NCI-H2107 (cell line): ENCODE measurements at places on chromosomes 7 and 10.

DNA sequence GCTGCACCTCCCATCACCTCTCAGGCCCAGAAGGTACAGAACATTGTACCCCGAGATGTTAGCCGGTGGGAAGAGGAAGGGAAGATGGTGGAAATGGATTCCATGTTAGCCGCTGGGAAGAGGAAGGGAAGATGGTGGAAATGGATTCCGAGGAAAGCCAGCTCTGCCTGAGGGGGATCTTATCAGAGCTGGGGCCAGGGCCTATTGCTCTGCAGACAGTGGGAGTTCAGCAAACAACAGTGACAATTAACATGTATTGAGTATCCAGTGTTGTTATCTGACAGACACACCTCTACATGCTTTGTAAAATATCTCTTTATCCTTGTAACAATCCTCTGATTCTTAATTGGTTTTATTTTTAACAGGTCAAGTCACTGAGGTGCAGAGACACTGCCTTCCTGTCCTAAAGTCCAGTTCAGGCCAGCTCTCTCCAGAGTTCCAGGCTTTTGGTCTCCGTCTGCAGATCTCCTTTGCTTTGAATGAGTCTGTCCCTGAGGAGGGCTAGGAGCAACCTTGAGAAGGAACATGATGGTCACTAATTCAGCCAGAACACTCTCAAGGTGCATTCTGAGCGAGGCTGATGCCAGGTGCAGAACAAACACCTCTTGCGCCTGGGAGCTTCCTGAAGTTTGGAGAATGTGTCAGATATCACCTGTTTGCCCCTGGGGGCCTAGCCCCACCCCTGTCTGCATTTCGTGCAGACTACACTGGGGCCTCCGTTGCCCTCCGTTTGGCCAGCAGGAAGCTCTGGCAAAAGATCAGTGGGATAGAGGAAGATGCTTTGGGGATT lies 82.4 kb upstream of the PODXL start:
- no peak for DNase-seq

DNA sequence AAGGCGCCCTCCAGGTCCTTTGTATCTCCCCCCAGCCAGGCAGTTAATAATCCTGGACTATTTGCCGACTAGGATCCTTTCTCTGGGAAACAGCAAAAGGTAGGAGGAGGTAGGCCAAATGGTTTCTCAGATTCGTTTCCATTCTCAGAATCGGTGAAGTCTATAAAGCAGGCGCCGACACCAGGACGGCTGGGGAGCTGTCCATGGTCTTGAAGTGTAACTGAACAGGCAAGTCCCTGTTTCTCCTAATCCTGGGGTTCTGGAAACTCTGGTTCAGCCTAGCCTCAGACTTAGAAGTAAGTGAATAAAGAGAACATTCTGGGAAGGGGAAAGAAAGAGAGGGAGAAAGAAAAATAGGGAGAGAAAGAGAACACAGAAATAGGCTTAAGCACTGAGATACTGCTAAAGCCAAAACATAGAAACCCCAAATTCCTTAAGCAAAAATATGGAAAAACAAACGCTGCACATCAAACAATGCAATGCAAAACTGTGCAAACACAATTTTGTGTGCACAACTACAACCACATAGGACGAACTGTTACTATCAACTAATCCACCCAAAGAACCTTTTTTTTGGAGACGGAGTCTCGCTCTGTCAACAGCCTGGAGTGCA lies 11.1 kb upstream of the INA start:
- no peak for DNase-seq

GRCh38 chr7:103059471-103059870 lies 15.1 kb downstream of the FBXL13 start:
- no peak for DNase-seq

DNA sequence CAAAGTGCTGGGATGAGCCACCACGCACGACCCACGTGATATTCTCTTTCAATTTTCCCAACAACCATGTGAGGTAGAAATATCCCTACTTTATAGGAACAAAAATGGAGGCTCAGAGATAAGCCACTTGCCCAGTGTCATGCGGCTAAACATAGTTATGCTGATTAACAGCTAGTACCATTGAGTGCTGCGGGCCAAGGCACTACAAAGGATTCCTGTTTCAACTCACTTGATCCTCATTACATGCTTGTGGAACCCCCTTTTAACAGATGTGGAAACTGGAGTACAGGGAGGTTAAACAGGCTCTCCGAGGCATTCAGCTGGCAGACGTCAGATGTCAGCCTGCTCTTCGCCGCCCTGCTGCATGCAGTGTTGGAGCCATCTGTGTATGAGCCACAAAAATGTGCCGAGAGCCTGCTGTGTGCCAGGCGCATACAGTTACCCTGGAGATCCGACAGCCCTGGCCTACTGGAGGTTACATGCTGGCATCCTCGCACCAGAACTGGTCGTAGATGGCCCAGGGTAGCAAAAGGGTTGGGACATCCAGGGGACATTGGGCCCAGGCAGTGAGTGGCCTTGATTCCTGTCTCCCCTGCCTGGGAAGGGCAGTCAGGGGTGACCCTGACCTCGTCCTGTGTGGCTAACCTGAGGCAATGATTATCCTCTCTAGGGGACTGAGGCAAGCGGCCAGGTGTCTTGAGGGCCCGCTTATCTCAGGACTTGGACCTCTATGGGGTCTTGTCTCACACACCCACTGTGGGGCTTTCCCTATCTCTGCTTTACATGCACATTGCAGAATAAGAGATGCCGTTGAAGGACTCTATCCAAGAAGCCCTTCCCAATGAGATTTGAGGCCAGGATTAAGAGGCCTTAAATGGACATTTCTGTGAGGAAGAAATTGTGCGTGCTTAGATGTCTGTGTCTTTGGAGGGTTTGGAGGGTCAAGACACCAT lies 18.5 kb upstream of the SRGN start:
- no peak for DNase-seq

GRCh38 chr10:43226441-43226840 lies 40.4 kb downstream of the RASGEF1A start:
- no peak for DNase-seq

DNA sequence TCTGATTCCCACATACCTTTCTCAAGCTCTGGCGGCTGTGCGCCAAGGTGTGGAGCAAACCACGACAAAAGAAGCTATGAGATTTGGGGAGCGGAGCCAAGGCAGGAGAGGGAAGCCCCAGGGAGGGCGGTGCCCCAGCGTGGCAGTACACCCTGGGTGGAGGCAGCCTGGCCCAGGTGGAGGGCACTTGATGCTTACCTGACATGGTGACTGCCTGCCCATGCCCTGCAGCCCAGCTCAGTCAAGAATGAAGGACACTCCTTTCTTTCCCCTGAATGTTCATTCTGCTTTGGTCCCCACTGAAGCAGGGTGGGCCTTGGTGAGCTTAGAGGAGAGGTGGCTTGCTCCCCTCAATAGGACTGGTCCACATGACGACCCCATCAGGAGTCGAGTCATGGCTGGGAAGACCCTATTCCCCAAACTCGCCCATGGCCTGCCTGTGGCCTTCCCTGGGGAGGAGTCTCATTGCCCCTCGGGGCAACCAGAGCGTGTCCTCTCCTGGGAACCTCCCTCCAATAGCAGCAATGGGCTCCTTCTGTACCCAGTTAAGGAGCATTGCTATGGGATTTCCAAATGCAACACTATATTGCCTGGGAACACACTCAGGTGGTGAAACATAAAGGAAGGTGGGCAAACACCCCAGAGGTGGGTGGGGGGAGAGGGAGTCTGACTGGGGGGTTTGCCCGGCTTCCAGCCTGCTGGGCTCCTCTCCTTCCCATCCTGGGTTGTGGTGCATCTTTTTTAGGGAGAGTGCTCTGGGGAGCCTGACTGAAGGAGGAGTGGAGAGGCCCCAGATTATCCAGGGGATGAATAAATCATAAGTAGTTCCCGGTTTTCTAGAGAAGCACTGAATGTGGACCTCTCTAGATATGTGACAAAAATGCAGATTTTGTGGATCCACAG lies 22.7 kb downstream of the RAMP3 start:
- no peak for DNase-seq

DNA sequence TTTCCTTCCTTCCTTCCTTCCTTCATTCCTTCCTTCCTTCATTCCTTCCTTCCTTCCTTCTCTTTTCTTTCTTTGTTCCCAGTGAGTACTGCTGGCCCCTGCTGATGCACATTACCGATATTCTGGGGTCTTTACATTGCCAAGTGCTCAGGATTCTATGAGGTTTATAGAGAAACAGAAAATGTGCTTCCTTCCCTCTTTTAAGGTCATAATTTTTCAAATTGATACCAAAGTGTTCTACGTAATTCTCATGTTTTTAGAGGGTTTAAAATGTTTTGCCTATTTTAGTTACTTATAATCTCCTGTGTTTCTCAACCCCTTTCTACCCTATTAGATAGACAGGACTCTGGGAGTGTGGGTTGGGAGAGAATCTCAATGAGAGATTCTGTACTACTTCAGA lies 291.2 kb downstream of the HDAC9 start:
- DNase-seq, result no peak

DNA sequence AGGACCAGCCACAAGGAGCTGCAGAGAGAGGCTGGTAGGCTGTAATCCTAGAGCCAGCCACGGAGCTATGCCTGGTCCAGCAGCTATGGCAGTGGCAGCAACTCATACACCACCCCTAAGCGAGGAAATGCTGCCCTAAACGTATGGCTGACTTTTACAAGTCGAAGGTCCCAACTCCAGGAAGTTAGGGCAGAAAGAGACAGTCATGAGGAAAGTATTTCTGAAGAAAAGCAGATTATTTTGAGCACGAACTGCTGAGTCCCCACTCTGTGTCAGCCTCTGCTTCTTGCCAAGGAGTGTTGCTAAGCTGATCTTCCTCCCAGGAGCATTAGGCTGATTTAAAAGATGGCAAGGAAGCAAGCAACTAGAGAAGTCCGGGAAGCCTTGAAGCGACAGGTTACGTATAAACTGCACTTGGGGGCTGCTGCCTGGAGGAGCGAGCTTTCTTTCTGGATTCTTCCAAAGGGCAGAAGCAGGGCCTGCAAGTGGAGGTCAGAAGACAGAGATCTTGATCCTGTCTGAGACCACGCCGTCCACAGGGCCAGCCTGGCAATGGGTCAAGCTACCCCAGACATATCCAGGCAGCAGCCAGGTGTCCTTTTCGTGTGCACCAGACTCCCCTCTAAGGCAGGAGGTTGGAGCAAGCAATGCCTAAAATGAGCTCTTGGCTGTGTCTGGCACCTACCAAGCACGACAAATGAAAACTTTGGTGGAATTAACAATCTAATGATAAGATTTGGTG lies 39.4 kb downstream of the PLXNA4 start:
- DNase-seq, result no peak

- no peak for DNase-seq
These were observed 1342.6 kb downstream of the REEP3 start for GRCh38 chr10:64863836-64864235.

- no peak for DNase-seq
These were observed 8.5 kb downstream of the TPST1 start for GRCh38 chr7:66213637-66214036.

DNA sequence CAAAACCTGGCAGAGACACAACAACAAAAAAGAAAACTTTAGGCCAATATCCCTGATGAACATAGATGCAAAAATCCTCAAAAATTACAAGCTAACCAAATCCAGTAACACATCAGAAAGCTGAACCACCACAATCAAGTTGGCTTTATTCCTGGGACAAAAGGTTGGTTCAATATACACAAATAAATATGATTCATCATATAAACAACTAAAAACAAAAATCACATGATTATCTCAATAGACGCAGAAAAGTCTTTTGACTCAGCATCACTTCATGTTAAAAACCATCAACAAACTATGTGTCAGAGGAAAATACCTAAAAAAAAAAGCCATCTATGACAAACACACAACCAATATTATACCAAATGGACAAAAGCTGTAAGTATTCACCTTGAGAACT lies 283.5 kb downstream of the THSD7A start:
- DNase-seq, result no peak

GRCh38 chr10:71213761-71214440 lies 1.5 kb downstream of the UNC5B start:
- DNase-seq, result no peak

- no peak for DNase-seq
These were observed 6.1 kb downstream of the CHRM2 start for GRCh38 chr7:136874393-136875032.

DNA sequence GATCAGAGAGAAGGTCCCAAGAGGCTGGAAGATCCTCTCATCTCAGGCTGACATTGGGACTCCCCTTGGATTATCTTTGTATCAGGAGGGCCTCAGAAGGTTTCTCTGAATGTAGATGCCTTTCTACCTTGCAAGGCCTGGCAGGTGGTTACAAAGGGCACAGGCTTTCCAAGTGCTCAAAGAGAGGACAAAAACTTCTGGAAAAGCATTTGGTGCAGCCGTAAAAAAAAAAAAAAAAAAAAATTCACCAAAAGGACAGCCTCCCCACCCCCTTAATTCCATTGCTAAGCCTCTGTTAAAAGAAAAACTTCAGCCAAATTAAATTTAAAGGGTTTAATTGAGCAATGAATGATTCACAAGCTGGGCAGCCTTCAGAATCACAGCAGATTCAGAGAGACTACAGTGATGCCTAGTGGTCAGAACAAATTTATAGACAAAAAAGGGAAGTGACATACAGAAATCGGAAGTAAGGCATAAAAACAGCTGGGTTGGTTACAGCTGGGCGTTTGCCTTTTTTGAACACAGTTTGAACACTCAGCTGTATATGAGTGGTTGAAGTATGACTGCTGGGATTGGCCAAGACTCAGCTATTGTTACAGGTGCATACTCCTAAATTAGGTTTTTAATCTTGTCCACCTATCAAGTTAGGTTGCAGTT lies 42.5 kb upstream of the LRGUK start:
- DNase-seq, result no peak

DNA sequence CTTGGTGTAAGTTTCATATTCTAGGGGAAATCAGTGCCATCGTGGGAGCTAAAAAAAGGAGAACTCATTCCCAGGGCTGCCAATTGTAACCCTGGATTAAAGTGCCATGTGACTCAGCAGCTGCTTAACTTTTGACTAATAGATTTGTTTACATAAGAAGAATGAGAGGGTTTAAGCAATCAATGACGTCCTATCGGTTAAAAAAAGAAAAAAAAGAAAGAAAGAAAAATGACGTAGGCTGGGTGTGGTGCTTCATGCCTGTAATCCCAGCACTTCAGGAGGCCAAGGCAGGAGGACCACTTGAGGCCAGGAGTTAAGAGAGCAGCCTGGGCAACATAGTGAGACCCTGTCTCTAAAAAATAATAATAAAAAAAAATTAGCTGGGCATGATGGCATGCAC lies 116.2 kb upstream of the AFAP1L2 start:
- no peak for DNase-seq

- no peak for DNase-seq
These were observed 15.0 kb downstream of the DAGLB start for GRCh38 chr7:6432781-6433180.

DNA sequence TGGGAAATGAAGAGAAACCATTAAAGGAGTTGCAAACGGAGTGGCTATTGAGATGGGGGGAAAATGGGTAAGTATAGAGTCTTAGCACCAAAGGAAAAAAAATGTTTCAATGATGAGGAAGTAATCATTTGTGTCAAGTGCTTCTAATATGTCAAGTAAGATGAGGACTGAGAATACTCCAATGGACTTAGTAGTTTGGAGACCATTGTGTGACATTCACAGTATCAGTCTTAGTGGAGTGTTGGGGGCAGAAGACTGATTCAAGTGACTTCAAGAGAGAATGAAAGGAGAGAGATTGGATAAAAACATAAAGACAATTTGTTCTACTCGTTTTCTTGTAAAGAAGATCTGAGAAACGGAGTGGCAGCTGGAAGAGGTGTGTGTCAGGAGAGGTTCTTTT lies 88.6 kb upstream of the ARID5B start:
- DNase-seq, result no peak
